ENCODE measurements at places on chromosomes 5 and 9. TPM values are rescaled to one million over a fixed set of nuclear protein-coding genes. Genes with fewer than 3 reads are reported as not detected.

DNA sequence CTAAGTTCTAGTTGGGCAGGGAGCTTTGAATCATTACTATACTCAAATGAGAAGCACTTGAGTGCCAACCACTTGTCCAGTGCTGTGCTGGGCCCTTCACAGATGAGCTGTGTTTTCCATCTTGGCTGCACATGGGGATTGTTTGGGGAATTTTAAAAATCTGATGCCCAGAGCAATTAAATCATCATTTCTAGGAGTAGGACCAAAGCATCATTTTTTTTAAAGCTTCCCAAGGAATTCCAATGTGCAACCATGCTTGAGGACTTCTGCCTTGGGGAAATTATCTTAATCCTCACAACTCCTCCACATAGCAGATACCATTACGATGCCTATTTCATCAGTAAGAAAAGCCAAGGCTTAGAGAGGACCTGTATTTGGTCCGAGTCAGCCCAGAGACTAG, 131.4 kb downstream of the TMEM174 start:
- no peak for DNase-seq

DNA sequence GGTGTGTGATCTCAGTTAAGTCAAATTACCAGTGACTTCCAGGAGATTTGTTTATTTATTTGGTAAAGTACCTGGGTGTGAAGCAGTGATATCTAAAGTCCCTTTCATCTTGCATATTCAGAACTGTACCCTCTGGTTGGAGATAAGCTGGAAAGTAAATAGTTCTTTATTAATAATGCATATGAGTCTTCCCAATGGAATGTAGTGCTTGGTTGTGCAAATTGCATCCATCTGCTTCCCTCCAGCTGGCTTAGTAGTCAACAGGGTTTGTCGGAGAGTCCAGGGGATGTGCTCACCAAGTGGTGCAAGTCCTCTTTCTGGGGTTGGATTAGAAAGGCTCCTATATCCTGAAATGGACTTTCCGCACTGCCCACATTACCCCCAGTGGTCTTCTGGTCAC, 42.0 kb downstream of the TRPM3 start:
- DNase-seq, result no peak

DNA sequence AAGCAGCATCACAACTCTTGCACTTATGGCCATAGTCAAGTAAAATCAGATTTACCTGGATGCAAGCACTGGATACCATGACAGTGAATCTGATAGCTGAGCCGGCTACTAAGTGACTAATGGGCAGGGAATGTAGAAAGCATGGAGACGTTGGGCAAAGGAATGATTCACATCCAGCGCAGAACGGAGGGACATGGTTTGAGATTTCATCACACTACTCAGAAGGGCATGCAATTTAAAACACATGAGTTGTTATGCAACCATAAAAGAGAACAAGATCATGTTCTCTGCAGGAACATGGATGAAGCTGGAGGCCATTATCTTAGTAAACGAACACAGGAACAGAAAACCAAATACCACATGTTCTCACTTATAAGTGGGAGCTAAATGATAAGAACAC, 169.1 kb upstream of the PIK3R1 start:
- no peak for DNase-seq

DNA sequence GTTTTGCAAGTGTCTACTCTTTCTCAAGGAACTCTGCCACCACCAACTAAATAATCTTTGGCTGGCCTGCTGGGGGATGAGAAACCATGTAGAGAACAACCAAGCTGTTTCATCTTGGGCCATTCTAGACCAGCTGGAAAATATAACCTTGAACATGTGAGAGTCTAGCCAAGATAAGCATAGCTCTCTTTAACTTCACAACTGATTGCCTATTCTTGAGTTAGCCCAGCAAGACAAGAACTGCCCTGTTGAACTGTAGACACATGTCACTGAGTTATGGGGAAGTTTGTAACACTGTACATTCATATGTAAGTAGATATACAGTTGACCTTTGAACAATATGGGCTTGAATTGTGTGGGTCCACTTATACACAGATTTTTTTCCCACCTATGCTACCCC, 44.4 kb downstream of the NUP155 start:
- no peak for DNase-seq

GRCh38 chr5:79795764-79796398, 106.2 kb downstream of the CMYA5 start:
- no peak for DNase-seq

- no peak for DNase-seq
Observed at GRCh38 chr5:117588611-117589010, 1014.0 kb upstream of the SEMA6A start.

- no peak for DNase-seq
Observed at GRCh38 chr5:116672203-116672602, 97.6 kb upstream of the SEMA6A start.

GRCh38 chr5:53369681-53370080, 110.7 kb upstream of the FST start:
- DNase-seq, result no peak

DNA sequence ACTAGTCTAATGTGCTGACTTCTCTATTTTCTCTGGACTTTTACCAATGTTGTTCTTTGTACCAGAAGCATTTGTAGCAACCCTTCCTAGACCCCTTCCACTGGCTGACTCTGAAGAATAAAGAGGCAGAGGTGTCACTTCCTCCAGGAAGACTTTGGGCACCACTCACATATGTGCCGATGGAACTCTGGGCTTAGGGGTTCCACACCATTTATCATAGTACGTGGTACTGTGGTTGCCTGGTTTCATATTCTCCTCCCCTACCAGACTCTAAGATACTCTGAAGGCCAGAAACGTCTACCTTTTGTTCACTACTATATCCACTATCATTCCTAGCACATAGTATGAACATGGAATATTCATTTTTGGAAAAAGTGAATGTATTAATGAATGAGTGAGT, 88.0 kb downstream of the BNC2 start:
- no peak for DNase-seq

GRCh38 chr9:98861781-98862504, 54.5 kb downstream of the GALNT12 start:
- no peak for DNase-seq

The APBA1 gene
- total RNA-seq, result 0.10 TPM

The PCDHB13 gene
- total RNA-seq, result not detected

The WDR38 gene
- total RNA-seq, result not detected

The CCDC152 gene
- 7.9 TPM for total RNA-seq

The GHR gene
- not detected for total RNA-seq

The PTPRD gene
- not detected for total RNA-seq
